Right renal cortex interstitium (tissue), 3 donors: ENCODE measurements at places on chromosomes 11 and 22. TPM values are rescaled to one million over a fixed set of nuclear protein-coding genes. Genes with fewer than 3 reads are reported as not detected.

The FOLR3 gene
- 2.8 TPM for polyA plus RNA-seq

The PLA2G3 gene
- 0.13 TPM for polyA plus RNA-seq

The ALDH3B1 gene
- 1.3 TPM for polyA plus RNA-seq

The OSBP2 gene
- 4.8 TPM for polyA plus RNA-seq

The APLNR gene
- polyA plus RNA-seq: 110 TPM

The OR51E2 gene
- polyA plus RNA-seq: 0.64 TPM

The LDHAL6A gene
- polyA plus RNA-seq: 1.2 TPM

The TTC36 gene
- polyA plus RNA-seq: 1.1 TPM

The PLCB3 gene
- 10.9 TPM for polyA plus RNA-seq

GRCh38 chr11:99260696-99261095 lies 239.9 kb downstream of the CNTN5 start:
- no peak for DNase-seq

DNA sequence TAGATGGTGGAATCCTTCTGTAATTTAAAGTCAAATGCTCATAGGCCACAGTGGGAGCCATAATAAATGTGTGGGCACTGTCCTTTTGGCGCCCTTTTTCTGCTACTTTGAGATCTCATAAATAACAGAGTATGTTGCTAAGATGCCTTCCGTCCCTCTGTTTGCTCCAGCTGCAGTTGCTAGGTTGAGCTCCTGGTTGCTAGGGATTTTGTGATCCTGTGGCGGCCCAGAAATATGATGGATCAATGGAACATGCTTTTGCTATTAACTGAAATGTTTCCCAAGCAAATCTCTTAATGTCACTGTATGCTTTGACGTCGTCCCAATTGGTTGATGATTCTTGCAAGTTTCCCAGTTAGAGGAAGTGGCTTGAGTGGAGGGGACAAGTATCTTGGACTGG lies 53.5 kb downstream of the MYO18B start:
- no peak for DNase-seq

- DNase-seq: no peak
Measured at GRCh38 chr11:102188488-102188887, 78.2 kb downstream of the YAP1 start.

DNA sequence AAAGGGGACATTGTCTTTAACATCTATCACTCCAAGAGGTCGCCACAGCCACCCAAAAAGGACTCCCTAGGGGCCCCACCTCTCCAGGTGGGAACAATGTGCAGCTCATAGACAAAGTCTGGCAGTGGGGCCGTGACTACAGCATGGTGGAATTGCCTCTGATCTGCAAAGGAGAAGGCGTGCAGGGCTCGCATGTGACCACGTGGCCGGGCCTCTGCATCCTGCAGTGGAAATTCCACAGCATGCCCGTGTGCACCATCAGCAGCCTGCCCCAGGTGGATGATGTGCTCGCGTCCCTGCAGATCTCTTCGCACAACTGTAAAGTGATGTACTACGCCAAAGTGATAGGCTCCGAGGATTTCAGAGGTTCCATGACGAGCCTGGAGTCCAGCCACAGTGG lies 18.5 kb downstream of the ALKBH3 start:
- DNase-seq: no peak

GRCh38 chr11:61347916-61348461 lies 13.7 kb downstream of the CYB561A3 start:
- no peak for DNase-seq

GRCh38 chr22:48855593-48856307 lies 971.9 kb downstream of the BRD1 start:
- no peak for DNase-seq

DNA sequence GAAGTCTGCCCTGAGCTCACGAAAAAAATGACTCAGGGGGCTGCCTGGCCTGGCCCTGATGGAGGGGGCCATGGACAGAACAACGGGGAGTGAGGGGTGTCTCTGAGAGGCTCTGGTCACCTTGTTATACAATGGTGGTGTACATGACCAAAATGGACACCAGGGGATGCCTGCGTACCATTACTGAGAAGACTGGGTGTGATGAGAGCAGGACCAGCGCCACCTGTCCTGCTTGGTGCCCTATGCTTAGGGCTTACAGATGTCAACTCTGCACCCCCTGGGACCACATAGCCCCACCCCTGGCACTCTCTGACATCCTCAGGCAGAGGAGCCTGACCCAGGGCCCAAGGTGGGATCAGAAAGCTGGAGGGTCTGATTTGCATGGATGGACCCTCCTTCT lies 104.8 kb downstream of the ZNF280B start:
- no peak for DNase-seq

- peak; percentile 72 for DNase-seq
Measured at GRCh38 chr11:17208257-17208999, 642 bp upstream of the PIK3C2A start.

DNA sequence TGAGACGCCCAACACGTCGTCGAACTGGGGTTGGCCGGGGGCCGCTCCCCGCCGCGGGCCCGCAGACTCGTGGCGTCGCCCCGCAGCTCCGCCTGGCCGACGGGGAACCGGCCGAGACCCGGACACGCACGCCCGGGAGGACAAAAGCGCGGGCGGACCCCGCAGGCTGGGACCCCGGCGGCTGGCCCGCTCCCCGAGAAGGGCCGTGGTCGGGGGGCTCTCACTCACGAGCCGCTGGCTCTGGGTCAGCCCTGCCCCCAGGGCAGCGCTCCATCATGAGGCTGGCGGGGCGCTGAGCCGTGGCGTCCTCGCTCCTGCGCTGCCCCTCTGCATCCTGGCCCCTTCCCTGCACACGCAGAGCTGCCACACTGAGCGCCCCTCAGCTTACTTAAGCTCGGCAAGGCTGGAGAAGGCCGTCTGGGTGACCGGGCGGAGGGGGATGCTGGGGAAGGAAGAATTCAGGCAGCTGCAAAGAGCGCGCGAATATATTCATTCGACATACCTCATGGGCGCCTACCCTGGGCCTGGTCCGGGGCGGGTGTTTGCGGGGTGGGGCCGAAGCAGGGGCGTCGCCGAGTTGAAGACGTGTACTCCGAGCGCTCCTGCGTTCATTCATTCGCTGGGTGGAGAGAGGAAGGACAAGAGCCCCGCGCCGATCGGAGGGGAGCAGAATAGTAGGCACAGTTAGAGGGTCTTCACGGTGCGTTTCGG lies 579 bp upstream of the CYB5R2 start:
- no peak for DNase-seq
